ENCODE measurements at places on chromosomes 7 and 10.

GRCh38 chr7:105353752-105354328, 34.9 kb downstream of the SRPK2 start:
- DNase-seq: peak; percentile 12

DNA sequence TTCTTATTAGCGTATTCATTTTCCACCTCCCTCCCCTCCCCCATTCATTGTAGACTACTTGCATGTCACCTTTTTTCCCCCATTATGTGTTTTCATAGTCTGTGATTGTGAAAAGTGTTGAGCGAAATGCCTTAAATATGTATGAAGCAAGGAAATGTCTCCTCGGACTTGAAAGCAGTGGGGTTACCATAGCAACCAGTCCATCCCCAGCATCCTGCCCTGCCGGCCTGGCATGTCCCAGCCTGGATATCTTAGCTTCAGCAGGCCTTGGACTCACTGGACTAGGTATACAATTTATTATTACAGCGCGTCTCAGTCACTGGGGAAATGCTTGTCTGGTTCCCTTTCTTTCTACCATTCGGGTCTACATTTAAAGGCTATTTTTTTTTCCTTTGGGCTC, 283.6 kb downstream of the BICC1 start:
- DNase-seq: no peak

DNA sequence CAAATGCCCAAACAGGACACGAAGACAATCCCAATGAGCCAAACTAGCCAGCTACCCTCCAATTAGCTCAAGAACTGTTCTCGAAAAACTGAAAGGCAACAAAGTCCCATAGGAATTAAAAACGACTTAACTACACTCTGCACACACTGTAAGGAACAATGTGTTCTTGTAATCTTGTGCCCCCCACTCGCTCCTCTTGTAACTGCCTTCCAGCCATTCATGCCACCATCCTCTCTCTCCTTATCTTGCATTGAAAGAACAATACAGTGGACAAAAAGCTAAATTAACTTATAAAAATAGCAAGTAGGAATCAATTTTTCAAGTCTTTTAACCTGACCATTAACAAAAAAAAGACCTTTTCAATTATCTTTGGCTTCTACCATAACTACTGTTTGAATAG, 2.9 kb downstream of the CYTH3 start:
- no peak for DNase-seq

GRCh38 chr10:110392868-110393740, 88.4 kb upstream of the SMNDC1 start:
- no peak for DNase-seq

- no peak for DNase-seq
Measured at GRCh38 chr7:132869166-132869861, 212.6 kb downstream of the CHCHD3 start.

DNA sequence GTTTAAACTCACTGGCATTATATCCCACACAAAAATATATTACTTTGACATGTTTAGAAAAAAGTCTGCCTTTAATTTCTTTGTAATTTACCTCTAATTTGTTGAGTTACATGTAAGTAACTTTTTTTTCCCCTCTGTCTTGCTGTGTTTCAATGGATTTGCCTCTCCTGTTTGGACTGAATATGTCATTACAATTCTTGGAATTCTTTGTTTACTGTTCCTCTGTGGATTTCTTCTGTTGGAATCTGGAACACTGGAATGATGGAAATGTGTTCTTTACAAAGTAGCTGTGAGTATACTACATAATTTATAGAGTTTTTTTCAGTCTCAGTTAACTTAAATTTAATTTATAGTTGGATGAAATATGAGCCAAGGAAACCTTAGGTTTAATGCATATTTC, 30.4 kb downstream of the SEPTIN7 start:
- no peak for DNase-seq

GRCh38 chr7:157412021-157412443, 75.2 kb downstream of the DNAJB6 start:
- no peak for DNase-seq

GRCh38 chr7:43199371-43200160, 87.1 kb downstream of the HECW1 start:
- no peak for DNase-seq

Measured in CD4-positive, alpha-beta T cell treated with Interleukin-1 beta for 1 hour (primary cell).